OCI-LY7 (cell line): ENCODE measurements at places on chromosomes 7 and 10. TPM values are rescaled to one million over a fixed set of nuclear protein-coding genes. Genes with fewer than 3 reads are reported as not detected.
A peak's percentile ranks its signal among the peaks of the same experiment; 100 is the strongest.

DNA sequence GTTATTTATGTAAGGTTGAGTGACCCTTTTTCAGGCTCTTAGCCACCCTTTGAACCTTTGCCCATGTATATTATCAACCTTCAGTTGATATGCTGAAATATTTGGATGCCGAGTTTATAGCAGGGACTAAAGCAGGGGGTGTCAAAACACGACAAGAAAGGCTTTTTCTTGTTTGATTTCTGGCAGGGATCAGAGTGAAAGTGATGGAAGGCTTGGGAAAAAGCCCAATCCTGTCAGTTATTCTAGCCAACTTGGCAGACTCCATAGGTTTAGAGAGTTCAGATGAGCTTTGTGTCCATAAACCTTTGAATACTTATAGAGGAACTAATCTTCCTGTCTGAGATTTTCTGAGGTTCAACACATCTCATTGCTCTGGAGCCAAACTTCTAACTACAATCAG lies 47.5 kb downstream of the INHBA start:
- no peak for DNase-seq

The MBL2 gene
- not detected in 2 replicates for total RNA-seq

The TUBAL3 gene
- total RNA-seq = not detected in 2 replicates

DNA sequence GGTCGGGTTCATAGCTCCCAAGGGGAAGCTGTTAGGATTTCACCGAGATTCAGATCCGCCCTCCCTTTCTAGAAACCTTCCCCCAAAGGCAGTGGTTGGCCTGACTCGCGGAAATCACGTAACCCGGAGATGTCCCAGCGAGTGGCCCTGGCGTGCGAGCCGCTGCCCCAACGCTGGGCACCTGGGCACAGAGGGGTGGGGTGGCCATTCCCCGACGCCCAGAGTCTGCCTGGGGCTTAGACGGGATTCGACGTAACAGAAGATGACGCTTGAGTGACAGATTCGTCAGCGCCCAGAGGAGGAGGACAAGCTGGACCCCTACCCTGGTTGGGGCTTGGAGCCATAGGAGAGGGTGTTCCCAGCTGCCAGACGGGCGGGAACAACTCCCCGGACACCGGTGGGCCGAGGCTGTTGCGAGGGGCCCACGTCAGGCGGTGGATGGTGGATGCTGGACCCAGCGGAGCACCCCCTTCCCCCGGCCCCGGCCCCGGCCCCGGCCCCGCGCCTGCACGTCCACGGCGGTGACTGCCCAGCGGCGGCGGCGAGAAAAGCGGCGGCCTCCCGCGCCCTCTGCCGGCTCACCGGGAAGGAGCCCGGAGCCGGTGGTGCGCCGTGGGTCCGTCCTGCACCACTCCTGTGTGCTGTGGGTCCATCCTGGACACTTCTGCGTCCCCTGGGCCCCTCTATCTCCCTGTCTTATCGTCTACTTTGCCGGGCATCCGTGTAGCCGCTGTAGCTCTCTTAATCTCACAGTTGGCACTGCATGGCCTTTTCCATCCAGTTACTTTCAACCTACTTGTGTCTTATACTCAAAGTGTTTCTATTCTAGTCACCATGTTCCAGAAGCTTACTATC lies 35.4 kb upstream of the KNDC1 start:
- DNase-seq = no peak

The PHYHIPL gene
- total RNA-seq = not detected in 2 replicates

DNA sequence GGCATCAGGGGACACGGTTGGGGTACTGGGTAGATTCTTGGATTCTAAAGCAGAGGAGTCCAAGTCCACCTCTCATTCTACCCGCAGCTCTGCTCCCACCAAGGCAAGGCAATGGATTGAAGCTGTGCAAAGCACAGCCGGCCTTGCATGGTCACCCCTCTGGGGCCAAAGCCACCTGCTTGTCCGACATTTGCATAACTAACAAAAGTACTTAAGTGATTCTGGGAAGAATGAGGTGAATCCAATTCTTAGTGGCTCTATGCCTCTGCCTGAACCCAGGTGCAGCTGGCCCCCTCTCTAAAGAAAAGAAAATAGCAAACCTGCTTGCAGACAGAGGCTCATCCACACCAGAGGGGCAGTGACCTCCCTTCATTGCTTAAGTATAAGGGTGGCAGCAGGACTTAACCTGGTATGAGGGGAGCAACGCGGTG lies 10.7 kb upstream of the COBL start:
- DNase-seq = no peak

The GAD2 gene
- not detected in 2 replicates for total RNA-seq

DNA sequence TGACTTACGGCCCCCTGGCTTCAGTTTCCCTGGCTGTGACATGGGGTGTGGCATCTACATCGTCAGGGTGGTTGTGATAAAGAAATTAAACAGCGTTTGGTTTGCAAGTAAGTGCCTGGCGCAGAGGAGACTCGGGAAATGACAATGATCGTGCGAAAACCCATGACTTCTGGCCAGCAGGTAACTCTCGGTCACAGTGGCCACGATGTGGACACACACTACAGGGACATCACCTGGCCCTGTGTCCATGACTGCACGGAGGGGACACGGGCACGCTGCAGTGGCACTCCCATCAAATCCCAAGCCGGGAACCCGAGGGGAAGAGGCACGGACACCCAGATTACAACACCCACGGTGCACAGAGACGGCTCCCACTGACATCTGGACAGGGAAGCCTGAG lies 28.7 kb downstream of the PAPOLB start:
- DNase-seq = no peak

DNA sequence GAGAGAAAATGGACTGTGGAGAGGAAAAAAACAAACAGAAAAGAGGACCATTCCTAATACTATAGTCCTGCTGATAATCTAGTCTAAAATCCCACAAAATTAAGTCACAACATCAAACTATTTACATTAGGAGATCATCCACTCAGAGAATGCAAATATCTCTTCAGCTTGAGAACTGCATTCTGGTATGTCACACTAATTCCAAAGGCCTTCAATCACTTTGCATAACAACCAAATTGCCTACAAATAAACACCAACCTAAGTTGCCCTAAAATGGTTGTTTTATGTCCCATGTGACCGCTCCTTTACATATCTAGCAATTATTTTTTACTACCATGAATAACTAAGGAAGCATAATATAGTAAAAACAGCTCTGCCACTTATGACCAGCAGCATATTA lies 264.3 kb downstream of the CACNA2D1 start:
- DNase-seq = no peak

GRCh38 chr10:102313221-102313896 lies 68.0 kb downstream of the GBF1 start:
- no peak for DNase-seq

The CPEB3 gene
- total RNA-seq = 2.9 and 3.2 TPM in 2 replicates

The NMT2 gene
- total RNA-seq = 0.72 and 1.0 TPM in 2 replicates

DNA sequence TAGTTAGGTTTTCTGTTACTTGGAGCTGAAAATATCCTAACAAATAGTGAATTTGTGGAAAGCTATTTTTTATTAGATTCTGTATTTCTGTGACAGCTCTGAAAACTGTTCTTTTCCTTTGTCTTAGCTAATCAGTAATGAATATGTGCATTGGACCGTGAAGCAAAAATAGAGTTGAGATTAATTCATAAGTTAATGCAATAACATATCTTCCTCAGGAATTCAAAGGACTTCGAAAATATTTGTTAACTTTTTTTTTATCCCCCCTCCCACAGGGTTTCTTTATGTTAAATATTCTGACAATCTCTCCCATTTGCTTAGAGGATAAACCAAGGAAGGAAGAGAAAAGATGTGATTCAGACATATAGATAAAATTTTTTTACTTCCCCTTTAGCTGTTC lies 101.4 kb downstream of the PODXL start:
- DNase-seq = no peak

The OR2A42 gene
- not detected in 2 replicates for total RNA-seq

The H2BK1 gene
- not detected in 2 replicates for total RNA-seq

GRCh38 chr7:101814081-101814990 lies 3.1 kb upstream of the CUX1 start:
- peak; percentile 87 for DNase-seq

GRCh38 chr10:107299606-107300005 lies 135.1 kb upstream of the SORCS1 start:
- no peak for DNase-seq

DNA sequence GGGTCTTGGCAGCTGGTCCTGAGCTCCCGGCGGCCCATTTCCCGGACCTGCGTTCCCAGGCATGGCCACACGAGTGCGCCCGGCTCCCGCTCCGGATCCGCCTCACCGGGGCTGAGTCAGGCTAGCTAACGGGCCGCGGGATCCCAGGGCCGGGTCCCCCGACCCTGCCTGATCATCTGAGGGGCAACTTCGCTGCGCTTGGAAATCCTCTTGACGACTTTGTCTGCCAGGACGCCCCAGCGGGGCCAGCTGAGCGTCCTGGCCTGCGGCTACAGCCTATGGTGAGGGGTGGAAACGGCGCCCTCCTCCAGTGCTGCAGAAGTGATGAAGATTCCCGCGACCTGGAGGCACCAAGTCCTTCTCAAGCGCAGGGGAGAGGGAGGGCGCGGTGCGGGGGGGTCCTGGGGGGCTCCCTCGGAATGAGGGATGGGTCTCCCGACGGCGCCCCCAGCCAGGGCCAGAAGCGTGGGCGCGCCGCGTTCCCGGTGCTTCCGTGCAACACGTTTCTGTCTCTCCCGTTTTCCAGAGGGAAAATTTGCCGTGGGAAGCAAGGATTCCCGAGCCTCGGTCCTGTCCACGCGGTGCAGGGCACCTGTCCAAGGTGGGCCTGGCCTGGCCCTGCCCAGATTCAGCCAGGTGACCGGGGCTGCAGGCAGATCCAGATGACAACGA lies 212.4 kb downstream of the CCSER2 start:
- peak; percentile 30 for DNase-seq

DNA sequence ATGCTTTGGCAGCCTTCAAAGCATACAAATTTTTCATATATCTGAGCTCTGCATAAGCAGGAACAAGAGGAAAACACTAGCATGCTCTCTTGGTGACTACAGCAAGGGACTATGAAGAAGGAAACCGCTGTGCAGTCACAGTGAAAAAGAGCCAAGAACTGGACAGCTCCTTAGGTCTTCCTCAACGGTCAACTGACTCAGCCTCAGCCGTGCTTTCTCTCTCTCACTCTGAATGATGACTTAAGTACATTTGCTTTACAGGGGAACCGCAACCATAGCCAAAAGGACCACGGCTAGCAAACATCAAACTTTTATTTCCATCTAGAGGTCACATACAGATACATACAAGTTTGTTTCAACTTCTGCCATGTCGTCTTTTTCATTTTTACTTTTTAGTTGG lies 69.9 kb downstream of the HYCC1 start:
- no peak for DNase-seq

DNA sequence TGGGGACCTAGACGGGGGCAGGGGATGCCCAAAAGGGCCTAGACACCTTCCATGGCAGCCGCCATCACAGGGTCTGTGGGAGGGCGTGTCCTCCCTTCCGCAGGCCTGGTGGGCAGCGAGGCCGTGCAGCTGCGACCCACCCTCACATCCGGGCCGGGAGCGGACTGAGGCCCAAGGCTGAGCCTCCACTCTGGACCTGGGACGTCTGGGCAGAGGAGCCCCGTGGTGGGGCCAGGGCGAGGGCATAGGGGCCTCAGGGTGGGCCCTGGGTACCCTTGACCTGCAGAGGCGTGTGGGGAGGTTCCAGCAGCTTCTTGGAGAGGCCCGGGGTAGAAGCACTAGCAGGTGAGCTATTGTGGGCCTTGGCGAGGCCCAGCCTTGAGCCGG lies 49.2 kb downstream of the PWWP2B start:
- no peak for DNase-seq

- DNase-seq = no peak
Measured at GRCh38 chr10:58330431-58330830, 4.4 kb upstream of the UBE2D1 start.

- DNase-seq = no peak
Measured at GRCh38 chr10:76209135-76209534, 777.7 kb downstream of the LRMDA start.

DNA sequence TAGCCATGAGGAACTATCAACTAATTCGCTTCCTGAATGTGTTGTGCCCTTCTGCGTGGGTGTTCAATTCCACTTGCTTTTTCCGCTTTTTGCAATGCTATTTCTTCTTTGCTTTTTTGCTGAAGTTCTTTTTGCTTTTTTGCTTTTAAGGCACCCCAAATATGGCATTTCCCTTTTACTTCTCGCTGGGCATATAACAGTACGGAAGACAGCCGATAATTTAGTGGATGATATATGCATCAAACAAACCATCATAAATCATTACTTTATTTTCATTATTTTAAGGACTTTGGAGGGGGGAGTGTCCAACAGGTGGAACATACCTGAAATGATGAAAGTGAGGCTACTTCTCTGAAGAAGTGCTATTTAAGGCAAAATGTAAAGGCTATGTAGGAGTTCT lies 277.0 kb upstream of the MTPN start:
- no peak for DNase-seq

DNA sequence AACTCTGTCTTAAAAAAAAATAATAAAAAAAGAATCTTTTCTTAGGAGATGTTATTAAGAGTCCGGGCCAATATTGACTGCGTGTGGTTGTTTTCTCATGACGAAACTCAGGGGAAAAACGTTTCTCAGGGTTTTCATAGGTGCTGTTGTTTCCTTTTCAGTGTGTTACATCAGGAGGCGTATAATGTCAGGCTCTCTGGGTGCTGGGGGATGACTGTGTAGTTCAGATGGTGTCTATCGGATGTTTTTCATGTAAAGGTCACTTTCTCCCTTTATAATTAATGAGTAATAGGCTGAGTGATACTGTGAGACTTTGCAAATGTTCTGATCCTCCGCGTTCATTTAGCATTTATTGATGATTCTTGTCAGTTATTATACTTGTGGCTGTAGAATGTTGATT lies 84.1 kb downstream of the TAF3 start:
- no peak for DNase-seq

DNA sequence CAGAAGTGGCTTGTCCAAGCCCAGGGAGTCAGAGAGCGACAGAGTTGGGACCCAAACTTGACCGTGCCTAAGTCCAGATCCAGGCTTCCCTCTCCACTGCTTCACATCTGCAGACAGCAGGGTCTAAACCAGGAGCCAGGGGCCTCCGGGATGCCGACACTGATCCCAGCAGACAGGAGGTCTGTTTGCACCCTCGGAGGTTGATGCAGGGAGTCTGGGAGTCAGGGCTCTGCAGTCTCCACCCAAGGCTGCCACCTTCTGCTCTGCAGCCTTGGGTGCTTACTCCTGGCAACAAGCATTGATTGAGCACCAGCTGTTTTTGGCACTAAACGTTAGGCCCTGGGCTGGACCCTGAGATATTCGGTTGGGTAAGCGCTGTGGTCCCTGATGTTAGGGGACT lies 21.0 kb downstream of the ELFN1 start:
- no peak for DNase-seq
